NCI-H446 (cell line): ENCODE measurements at places on chromosomes 6 and 20.

GRCh38 chr20:22511943-22512910 is 72.1 kb downstream of the FOXA2 start:
- no peak for DNase-seq

DNA sequence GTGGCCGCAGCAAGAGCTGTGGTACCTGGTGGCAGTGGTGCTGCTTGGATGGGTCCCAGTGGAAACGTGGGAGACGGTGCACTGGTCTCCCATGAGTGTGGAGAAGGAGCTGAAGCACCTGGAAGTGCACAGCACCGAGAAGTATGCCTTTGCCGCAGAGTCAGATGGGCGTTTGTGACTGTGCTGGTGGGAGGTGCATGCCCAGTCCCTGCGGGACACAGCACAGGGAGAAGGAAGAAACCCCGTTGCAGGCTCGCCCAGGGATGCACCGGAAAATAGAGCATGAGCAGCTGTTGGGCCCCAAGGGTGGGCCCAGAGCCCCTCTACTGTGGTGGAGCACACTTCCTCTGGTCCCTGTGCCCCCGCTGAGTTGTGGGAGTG is 19.3 kb upstream of the RGS17 start:
- DNase-seq: no peak

- DNase-seq: no peak
These were observed 34.9 kb upstream of the MTHFD1L start for GRCh38 chr6:150830439-150831165.

DNA sequence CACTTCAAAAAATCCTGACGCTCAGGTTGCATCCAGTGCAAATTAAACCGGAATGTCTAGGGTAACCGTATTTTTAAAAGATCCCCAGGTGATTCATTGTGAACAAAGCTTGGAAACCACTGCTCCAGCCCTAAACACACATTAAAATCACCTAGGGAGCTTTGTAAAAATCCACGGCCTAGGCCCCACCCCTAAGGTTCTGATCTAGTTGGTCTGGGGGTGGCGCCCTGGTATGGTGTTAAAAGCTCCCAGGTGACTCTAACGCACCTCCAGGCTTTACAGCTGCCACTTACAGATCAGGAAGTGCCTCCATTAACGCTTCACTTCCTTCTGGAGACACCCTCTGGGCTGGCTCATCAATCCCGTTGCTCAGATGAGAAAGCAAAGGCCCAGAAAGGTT is 92.2 kb downstream of the GRM4 start:
- no peak for DNase-seq
